Hindlimb muscle (tissue), 1 donor: ENCODE measurements at places on chromosomes 2 and 18.

- DNase-seq: no peak
These were observed 286.5 kb downstream of the PHLPP1 start for GRCh38 chr18:63001861-63002260.

DNA sequence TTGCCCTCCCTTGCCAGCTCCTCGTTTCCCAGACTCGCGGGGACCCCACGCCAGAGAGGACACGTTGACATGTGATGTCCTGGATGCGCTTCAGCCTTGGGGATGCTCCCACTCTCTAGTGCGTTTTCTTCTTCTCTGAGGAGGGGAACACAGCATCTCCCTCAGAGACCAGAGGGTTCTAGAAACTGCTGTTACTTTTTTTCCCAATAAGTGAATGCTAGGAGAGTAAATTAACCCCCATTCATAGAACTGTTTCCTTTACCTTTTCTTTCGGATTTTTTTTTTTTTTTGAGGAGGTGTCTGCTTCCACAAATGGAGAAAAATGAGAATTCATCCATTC lies 370 bp upstream of the EFEMP1 start:
- no peak for DNase-seq

GRCh38 chr2:180970016-180970415 lies 10.4 kb upstream of the UBE2E3 start:
- DNase-seq: no peak

DNA sequence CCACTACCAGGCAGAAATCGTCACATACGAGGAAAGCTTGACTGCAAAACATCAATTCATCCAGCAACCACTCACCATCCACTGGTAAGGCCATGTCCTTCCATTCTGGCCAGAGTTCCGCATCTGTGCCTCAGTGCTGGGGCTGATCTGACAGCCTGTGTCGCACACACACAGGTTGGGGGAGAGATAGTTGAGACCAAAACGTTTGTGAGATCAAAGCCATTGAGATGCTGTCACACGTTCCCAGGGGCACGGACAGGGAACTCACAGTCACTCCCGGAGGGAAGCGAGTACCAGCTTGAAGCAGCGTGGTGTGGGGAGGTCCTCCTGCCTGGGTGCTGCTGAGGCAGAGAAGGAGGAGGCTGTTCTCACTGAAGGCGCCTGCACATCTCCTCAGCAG lies 458.5 kb upstream of the SALL3 start:
- no peak for DNase-seq

DNA sequence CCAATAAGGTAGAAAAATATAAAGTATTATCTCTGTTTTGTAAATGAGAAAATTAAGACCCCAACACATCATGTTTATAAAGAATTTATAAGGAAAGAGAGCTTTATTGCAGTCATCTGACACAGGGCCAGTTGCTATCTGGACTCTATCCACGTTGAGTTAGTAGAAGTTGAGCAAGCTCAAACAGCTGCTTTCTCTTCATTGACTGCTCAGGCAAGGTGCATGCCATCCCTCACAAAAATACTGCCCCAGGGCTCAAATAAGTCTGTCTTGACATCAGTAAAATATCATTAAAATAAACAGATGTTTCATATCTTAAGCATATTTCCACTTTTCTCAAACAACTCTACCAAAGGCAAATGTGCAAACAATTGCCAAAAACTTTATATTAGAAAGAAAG lies 14.8 kb downstream of the COL5A2 start:
- DNase-seq: peak; percentile 69

- no peak for DNase-seq
These were observed 222.1 kb downstream of the ANKRD30B start for GRCh38 chr18:14970027-14970426.

GRCh38 chr2:216694082-216694825 lies 1.1 kb downstream of the IGFBP5 start:
- peak; percentile 68 for DNase-seq

GRCh38 chr18:74128159-74128558 lies 19.5 kb downstream of the FBXO15 start:
- no peak for DNase-seq
